ENCODE measurements at places on chromosomes 11 and 22.
A peak's percentile ranks its signal among the peaks of the same experiment; 100 is the strongest.

GRCh38 chr22:39309881-39310714 lies 9.3 kb downstream of the RPL3 start:
- H3K27ac ChIP-seq: peak overlapping the region; percentile 83
- peaks cover 19% of the 10 kb centered on the region for H3K4me1 ChIP-seq
- DNase-seq: no peak
- H3K27me3 ChIP-seq: no peaks in the 10 kb centered on the region
- no peak overlapping the region for H3K4me3 ChIP-seq

DNA sequence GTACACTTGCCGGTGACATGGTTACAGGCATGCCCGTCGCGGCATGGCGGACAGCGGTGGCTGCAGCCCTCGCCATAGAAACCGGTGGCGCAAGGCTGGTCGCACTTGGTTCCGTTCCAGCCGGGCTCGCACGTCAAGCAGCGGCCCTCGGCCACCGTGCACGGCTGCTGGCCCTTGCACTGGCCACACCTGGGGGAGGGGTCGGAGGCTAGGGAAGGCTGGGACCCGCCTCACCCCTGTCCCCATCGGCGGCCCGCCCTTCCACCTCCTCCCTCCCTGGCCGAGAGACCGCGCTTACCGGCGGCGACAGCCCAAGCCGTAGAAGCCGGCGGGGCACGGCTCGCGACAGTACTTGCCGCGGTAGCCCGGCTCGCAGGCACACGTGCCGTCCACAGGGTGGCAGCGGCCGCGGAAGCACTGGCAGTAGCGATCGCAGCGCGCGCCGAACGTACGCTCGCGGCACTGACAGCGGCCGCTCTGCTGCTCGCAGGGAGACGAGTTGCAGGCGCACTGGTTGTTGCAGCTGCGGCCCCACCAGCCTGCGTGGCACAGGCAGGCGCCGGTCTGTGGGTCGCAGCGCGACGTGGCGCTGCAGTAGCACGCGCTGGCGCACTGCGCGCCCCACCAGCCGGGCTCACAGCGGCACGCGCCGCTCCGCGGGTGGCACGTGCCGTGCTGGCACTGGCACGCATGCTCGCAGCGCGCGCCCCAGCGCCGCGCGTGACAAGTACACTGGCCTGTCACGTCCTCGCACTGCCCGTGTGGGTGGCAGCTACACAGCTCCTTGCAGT lies 6.7 kb downstream of the SCARF2 start:
- no peak for DNase-seq
- H3K36me3 ChIP-seq: peaks cover 18% of the 10 kb centered on the region
- H3K4me1 ChIP-seq: peaks cover 22% of the 10 kb centered on the region
- H3K27ac ChIP-seq: no peak overlapping the region

GRCh38 chr22:27930331-27931060 lies 11.4 kb upstream of the PITPNB start:
- peak overlapping the region; percentile 28 for H3K27ac ChIP-seq
- H3K4me1 ChIP-seq: peaks cover 18% of the 10 kb centered on the region
- H3K27me3 ChIP-seq: no peaks in the 10 kb centered on the region
- peaks cover 30% of the 10 kb centered on the region for H3K36me3 ChIP-seq

DNA sequence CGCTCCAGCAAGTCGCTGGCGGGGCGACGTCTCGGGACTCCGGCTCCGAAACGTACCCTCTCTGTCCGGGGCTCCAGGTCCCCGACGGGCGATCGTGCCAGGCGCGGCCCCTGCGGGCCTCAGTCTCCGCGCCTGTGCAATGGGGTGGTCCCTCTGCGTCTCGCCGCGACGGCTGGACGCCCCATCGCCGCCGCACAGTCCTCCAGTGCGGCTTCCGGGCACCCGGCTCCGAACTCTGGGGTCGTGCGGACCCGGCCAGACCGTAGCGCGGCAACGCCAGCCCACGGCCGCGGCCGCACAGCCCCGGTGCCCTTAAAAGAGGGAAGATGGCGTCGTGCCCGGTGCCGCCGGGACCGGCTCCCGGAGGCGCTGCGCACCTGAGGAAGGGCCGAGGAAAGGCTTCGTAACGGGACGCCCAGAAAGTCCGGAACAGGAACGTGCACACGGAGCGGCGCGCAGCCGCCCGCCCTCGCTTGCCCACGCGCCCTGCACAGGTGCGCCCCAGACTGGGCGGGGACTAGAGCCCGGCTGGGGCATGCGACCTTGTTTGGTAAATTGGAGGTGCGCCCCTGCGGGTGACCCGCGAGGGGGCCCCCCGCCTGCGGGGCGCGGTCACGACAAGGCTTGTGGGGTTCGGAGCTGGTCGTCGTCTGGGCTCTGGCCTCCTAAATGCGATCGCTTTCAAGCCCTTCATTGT lies 525 bp downstream of the BIK start:
- no peaks in the 10 kb centered on the region for H3K36me3 ChIP-seq
- H3K27ac ChIP-seq: no peak overlapping the region
- H3K27me3 ChIP-seq: peaks cover 29% of the 10 kb centered on the region
- no peak for DNase-seq
- peaks cover 14% of the 10 kb centered on the region for H3K4me1 ChIP-seq

DNA sequence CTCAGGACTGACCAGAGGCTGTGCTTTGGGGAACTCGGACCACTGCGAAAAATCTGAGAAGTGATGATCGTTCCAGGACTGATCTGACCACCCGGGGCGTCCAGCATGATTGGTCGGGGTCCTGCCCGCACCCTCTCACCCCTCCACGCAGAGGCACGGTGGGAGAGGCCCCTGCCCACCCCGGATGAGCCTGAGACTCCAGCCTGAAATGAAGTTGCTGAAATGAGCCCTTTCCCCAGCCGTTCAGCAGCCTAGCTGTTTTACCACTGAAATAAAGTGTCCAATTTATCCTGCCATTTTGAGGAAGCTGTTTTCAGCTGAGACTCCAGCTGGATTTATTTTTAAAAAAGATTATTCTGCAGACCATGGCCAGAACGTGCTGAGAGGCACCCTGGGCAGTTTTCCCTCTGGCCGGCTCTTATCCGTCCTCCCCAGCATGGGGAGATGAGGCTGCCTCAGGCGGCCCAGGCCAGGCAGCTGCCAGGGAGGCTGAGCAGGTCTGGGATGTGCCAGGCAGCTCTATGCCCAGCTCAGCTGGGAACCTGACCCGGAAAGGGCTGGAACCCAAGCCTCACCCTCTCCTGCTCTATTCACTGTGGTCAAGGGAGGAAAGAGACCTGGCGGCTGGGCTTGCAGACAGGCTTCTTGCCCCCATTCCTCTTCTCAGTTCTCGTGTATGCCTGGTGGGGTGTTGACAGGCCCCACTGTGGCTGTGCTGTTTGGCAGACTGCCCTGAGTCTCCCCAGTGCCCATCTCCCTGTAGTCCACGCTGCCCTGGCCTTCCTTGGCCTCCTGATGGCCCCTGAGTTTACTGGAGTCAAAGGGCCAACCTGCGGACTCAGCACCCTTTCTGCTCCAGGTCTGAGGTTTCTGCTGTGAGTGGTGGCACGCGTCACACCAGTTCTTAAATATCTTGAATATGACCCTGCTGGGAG lies 161.0 kb upstream of the B3GAT1 start:
- H3K4me3 ChIP-seq: no peak overlapping the region
- no peaks in the 10 kb centered on the region for H3K36me3 ChIP-seq
- H3K27ac ChIP-seq: no peak overlapping the region
- H3K27me3 ChIP-seq: peaks cover 2% of the 10 kb centered on the region
- no peak for DNase-seq

- H3K27ac ChIP-seq: no peak overlapping the region
- DNase-seq: no peak
- H3K27me3 ChIP-seq: no peaks in the 10 kb centered on the region
- no peaks in the 10 kb centered on the region for H3K36me3 ChIP-seq
- H3K4me3 ChIP-seq: no peak overlapping the region
Measured at GRCh38 chr22:29757096-29757495, 9.7 kb downstream of the ZMAT5 start.

- H3K27ac ChIP-seq: no peak overlapping the region
- peaks cover 2% of the 10 kb centered on the region for H3K4me1 ChIP-seq
- no peaks in the 10 kb centered on the region for H3K36me3 ChIP-seq
- no peak overlapping the region for H3K4me3 ChIP-seq
Measured at GRCh38 chr11:47887910-47888569, 39.9 kb upstream of the NUP160 start.

- H3K4me1 ChIP-seq: peaks cover 29% of the 10 kb centered on the region
- DNase-seq: no peak
- H3K27me3 ChIP-seq: no peaks in the 10 kb centered on the region
- H3K4me3 ChIP-seq: no peak overlapping the region
- H3K36me3 ChIP-seq: no peaks in the 10 kb centered on the region
Measured at GRCh38 chr11:105110688-105111030, 28.9 kb downstream of the CARD18 start.

DNA sequence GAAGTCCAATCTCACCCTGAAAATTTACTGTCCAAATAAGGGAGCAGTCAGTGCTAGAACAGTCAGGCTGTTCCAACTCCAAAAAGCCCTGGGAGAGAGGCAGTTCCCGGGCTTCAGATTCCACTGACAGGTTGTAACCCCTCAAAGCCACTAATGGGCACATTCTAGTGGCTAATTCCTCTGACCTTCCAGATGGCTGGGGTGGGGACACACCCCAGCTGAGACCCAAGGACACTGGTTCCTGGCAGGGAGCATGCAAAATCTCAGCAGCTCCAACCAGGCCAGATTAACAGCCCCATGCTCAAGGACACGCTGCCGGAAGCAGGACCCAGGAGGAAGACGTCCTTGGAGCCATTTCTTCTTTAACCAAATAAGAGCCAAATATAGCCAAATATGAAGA lies 92.7 kb downstream of the RPL27A start:
- peaks cover 7% of the 10 kb centered on the region for H3K4me1 ChIP-seq
- DNase-seq: no peak
- peaks cover 8% of the 10 kb centered on the region for H3K36me3 ChIP-seq
- H3K27ac ChIP-seq: no peak overlapping the region
- H3K4me3 ChIP-seq: no peak overlapping the region
- H3K27me3 ChIP-seq: no peaks in the 10 kb centered on the region

Measured in mesothelial cell of epicardium (in vitro differentiated cells).